Stimulated activated CD4-positive, alpha-beta T cell treated with anti-CD3 and anti-CD28 coated beads, TNF-alpha, amount 100 ng/mL, for 1 hour (primary cell): ENCODE measurements at places on chromosomes 7 and 10.

DNA sequence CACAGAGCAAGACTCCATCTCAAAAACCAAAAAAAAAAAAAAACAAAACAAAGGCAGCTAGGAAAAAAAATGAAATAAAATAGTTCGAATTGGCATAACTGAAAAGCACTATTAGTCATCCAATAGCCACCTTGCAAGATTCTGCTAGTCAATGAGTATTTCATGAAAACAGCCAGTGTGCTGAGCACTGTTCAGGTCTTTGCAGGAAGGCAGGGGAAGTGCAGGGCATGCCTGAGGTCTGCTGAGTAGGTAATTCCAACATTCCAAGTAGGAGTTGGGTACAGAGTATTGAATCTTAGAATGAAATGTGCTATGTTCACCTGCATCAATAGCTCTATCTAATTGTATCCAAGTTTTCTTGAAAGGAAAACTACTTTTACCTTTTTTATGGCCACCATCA, 22.9 kb downstream of the ABRAXAS2 start:
- DNase-seq, result no peak

DNA sequence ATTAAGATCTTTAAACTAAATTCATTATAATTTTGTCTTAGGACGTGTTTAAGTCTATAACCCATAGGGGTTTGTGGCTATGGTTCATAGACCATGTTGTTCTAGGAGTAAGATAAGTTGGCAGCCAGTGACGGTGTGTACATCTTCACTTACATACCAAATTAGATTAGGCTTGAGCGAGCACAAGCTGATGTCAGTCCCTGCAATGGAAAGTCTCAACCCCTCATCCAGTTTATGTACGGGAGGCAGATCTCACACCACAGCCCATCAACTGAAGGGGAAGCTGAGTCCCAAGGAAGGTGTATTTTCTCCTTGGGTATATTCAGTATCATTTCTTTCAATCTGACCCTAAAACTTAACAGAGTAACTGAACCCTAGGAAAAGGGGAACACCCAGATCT, 5.1 kb upstream of the SMC3 start:
- no peak for DNase-seq

GRCh38 chr7:118129041-118129795, 54.7 kb upstream of the LSM8 start:
- no peak for DNase-seq

- DNase-seq, result no peak
These were observed 133.6 kb upstream of the VWC2 start for GRCh38 chr7:49639808-49640207.

DNA sequence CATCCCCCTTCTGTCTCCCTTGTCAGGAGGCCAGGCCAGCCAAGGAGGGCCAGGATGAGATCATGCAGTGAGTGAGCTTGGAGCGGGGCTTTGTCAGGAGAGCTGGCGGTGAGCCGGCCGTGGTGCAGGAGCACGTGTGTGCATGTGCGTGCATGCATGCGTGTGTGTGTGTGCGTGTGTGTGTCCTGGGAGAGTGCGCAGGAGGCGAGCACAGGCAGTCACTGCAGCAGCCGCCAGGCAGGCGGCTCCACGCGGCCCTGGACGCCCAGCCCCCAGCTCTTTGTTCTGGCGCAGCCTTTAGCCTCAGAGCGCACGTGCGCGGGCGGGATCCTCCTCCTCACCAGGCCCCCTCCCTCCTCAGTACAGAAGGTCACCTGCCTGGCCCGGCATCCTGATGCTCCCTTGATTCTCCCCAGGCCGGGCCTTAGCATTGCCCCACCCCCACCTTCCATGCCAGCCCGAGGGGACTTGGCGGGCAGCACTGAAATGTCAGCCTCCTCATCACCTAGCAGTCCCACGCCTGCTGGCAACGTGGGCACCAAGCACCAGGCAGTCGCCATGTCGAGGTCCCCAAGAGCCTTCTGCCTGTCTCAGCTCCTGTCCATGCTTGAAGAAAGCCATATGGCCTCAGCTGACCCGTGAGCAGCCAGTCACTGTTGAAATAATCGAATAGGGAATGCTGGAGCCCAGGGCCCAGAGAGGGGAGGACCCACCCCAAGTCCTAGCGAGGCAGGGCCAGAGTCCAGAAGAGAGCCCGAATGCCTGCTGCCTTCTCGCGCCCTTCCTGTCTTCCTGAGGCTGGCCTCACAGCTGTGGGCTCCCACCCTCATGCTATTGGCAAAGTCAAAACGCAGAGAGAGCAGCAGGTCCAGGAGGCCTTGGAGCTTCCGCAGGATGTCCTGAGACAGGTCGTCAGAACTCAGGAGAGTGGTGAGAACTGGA, 125.9 kb upstream of the PPIF start:
- DNase-seq, result no peak

GRCh38 chr10:112229901-112230300, 46.3 kb upstream of the GPAM start:
- no peak for DNase-seq

- no peak for DNase-seq
These were observed 564.3 kb upstream of the SORCS1 start for GRCh38 chr10:107728807-107729206.

DNA sequence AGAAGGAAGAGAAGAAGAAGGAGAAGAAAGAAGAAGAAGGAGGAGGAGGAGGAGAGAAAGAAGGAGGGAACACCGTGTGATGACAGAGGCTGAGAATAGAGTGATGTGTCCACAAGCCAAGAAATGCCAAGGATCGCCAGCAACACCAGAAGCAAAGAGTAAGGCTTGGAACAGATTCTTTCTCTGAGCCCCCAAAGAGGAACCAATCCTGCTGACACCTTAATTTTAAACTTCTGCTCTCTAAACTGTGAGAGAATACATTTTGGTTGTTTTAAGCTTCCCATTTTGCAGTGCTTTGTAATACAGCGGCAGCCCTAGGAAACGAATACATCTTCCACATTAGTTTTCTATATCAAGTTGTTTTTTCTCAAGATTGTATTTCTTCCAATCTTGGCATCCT, 13.9 kb upstream of the WNT8B start:
- no peak for DNase-seq

GRCh38 chr7:128875523-128875948, 12.9 kb downstream of the ATP6V1F start:
- DNase-seq, result no peak

GRCh38 chr10:44995914-44996669, 4.6 kb upstream of the ZNF22 start:
- DNase-seq, result no peak

DNA sequence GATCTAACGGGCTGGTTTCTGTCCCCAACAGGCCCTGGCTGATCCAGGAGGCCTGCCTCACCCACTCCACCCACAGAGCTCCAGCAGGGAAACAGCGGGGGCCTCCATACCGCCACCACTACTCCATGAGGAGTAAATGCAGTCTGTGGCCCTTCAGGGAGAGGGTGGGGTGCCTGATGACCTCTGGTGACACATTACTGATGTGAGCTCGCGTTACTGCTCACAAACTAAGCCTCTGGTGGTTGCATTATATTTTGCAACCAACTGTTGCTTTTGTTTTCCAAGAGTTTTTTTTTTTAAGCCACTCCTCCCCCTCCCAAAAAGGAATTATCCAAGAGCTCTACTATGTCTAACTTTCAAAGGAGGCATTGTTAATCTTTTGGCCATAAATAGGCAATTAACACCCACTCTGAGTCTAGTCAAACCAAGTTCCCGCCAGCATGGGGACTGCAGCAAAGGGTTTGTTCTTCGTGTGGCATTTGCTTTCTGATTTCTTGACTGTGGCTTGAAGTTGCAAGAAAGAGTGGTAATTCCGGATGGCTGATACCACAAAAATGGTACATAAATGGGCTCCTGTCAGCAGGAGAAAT, 72.6 kb downstream of the FAM53B start:
- no peak for DNase-seq

- DNase-seq, result no peak
These were observed 53.0 kb downstream of the WNT2 start for GRCh38 chr7:117269886-117270285.

DNA sequence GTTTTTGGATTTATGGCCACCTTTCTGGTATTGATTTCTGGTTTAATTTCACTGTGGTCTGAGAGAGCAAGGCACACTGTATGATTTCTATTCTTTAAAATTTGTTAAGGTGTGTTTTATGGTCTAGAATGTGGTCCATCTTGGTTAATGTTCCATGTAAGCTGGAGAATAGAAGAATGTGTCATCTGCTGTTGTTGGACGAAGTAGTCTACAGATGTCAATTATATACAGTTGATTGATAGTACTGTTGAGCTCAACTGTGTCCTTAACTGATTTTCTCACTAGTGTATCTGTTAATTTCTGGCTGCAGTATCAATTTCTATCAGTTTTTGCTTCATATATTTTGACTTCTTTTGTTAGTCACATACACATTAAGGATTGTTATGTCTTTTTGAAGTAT, 127.1 kb downstream of the MLLT10 start:
- no peak for DNase-seq

GRCh38 chr7:28626624-28627262, 214.4 kb downstream of the CREB5 start:
- no peak for DNase-seq

DNA sequence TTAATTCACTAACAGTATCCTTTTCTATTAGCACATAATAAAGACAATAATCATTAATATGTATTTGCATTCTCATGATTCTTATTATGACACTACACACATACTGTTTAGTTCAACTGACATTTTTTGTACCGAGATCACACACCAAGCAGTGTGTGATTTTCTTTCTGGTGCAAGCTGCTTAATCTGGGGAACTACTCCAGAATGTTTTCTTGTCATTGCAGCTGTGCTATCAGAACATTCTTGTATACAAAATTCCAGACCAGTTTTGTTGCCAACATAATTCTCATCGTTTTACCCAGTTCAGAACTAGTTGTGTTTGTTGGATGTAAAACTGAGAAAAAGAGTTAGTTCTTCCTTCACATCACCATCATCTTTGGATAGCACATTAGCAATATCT, 37.4 kb downstream of the VKORC1L1 start:
- no peak for DNase-seq

DNA sequence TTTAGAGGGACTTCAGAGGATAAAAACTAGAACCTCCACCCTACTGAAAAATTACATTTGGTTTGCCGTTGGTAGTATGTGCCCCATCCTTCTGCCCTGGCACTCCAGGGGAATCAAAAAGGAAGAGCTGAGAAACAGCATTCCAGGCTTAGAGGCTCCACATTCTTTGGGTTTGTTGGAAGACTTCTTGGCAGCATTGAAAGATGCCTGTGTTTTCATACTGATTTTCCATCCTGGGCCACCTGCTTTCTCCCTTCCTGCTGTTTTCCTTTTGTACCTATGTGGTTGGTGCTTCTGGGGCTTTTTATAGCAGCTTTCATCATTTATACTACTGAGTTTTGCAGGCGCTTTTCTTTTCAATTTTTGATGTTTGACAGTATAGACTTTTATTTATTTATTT, 61.7 kb downstream of the AUTS2 start:
- DNase-seq, result no peak
